ENCODE measurements at places on chromosomes 2 and 18. TPM values are rescaled to one million over a fixed set of nuclear protein-coding genes. Genes with fewer than 3 reads are reported as not detected.

Gene GKN1
- polyA plus RNA-seq, result not detected

DNA sequence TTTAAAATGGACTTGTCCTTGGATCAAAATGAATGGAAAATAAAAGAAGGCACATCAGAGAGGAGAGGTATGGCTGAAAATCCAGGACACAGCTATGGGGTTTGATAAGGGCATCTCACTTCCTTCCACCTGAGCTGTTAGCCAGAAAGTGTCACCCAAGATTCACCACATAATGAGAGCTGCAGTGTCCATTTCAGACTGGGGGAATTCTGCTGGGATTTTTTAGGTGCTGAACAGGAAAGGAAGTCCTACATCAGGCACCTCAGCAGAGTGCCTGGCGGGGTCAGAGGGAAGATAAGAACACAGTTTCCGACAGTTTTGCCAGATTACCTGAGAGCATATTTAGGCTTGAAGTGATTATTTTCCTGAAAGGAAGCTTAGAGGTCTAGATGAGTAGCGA lies 187.6 kb upstream of the HNMT start:
- no peak for DNase-seq

Gene CAVIN2
- 22.0 TPM for polyA plus RNA-seq

DNA sequence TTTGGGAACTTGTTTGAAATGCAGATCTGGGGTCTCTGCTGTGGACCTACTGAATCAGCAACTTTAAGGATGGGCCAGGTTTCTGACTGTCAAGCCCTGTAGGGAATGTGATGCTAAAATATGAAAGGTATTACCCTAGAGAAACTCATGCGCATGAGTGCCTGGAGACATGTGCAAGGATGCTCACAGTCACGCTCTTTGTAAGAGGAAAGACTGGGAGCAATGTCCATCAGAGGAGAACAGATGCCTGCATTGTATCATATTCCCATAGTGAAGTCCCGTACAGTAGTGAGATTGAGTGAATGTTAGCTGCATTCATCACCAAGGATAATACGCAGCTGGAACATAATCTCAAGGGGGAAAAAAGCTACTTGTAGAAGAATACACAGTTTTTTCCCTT lies 14.1 kb downstream of the ZNF407 start:
- DNase-seq, result no peak

DNA sequence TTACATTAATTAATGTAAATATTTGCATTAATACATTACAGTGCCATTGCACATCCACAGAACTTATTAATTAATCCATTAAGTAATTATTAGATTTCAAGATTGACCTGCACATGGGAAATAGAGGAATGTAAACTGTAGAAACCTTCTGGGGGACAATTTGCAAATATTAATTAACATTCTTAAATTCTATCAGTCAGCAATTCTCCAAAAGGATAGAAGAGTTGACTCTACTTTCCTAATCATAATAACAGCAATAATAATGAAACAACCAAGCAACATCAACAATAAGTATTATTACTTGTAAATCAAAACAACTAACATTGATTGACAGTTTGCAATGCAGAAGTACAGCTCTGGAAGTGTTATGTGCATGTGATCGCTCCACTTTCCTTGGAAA lies 281.6 kb upstream of the CRIM1 start:
- no peak for DNase-seq

DNA sequence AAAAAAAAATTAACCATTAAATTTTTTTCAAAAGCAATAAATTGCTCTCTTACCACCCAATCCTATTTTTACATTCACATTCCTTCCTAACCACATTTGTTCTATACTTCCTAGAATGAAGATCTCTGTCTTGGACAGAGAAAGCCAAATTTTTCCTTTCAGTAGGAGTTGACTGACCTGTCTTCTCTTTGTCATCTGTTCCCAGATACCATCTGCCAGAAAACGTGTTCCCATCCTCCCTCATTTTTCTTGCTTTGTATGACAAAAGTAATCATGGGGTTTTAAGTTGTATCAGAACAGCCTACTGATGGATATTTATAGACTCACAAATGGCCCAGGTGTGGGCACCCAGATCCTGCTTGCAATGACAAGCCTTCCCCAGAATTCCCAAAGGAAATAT lies 182.1 kb downstream of the CYP26B1 start:
- no peak for DNase-seq

GRCh38 chr2:189836644-189837043 lies 52.4 kb downstream of the PMS1 start:
- DNase-seq, result peak; percentile 59

Gene TUBA3E
- not detected for polyA plus RNA-seq

GRCh38 chr2:237557633-237558015 lies 8.8 kb upstream of the PRLH start:
- no peak for DNase-seq

DNA sequence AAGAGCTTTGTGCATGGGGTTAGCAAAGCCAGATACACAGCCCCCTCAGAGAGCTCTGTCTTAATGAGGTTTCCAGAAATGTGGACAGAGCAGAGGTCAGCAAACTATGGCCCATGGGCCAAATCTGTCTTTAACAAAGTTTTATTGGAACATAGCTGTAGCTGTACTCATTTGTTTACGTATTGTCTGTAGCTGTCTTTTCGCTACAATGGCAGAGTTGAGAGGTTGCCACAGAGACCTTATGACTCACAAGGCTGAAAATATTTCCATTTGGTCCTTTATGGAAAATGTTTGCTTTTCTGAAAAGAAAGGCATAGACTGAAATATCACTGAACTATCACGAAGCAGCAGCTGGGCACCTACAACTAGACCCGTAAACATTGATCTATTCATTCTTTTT lies 841.8 kb downstream of the SLC4A3 start:
- DNase-seq, result peak; percentile 36

Gene ZNF514
- polyA plus RNA-seq, result 9.8 TPM

- DNase-seq, result no peak
These were observed 37.2 kb downstream of the STEAP3 start for GRCh38 chr2:119260646-119261492.

DNA sequence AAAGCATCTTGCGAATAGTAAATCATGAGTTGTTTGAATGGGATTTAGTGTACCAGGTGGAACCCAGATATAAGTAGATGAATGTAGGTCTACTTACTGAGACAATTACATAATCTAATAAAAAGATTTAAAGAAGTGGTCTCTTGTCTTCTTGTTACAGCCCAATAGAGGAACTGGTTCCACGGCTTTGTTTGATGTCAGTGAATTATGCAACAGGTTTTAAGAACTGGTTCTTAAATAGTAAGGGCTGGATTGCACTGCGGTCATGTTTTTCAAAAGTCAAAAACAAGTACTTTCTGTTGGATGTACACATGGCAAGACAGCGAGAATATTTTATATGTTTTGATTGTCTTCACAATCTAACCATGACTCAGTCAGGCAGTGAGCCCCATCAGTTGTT lies 15.4 kb upstream of the SLC9A2 start:
- no peak for DNase-seq

Gene CRYBA2
- not detected for polyA plus RNA-seq

- DNase-seq, result peak; percentile 60
These were observed 48.7 kb downstream of the DPP4 start for GRCh38 chr2:162025121-162025911.

DNA sequence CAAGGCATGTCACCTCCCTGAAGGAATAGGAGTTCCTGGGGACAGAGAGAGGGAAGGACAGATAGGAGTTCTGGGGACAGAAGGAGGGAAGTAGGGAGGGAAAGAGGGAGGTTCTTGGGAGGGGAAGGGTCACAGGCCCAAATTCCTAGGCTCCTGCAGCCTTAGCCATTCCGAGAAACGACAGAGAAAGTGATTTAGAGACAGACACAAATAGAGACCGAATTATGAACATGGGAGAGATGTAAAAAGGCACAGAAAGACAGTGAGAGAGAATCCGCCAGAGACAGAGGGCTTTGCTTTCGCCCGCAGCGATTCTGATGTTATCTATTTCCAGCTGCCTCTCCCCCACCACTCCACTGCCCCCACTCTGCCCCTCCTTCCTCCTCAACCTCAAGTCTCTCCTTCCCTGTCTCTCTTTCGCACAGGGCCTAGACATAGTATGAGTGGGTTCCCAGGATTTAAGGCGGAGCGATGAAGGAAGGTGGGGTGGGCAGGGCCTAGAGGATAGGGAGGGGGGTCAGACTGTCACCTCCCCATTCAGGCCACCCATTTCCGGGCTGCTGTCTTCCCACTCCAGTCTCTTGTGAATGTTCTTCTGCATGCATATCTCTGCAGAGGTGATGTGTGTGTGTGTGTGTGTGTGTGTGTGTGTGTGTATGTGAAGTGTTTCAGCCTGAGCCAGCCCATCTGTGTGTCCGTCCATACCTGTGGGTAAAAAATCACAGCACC lies 3.3 kb upstream of the WNT6 start:
- no peak for DNase-seq

DNA sequence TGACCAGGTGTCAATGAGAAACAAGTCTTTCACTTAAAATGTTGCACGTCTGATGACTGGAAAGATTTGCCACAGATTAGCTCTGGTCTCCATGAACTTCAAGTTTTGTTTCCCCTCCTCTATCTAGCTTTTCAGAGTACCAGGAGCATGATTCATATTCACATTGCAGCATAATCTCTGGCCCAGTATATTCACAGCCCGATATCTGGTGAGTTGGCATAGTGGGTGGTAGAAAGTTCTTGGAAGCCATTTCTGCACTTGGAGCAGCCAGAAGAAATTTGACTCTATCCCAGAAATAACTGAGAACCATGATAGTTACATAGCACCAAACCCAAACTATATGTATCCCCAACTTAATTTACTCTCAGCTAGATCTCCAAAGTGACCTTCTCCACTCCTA lies 503.9 kb downstream of the PID1 start:
- DNase-seq, result no peak

GRCh38 chr2:148817210-148817708 lies 57.8 kb upstream of the KIF5C start:
- no peak for DNase-seq

All from AG04450 (cell line).